HepG2 (cell line): ENCODE measurements at places on chromosomes 12 and 14. TPM values are rescaled to one million over a fixed set of nuclear protein-coding genes. Genes with fewer than 3 reads are reported as not detected.

DNA sequence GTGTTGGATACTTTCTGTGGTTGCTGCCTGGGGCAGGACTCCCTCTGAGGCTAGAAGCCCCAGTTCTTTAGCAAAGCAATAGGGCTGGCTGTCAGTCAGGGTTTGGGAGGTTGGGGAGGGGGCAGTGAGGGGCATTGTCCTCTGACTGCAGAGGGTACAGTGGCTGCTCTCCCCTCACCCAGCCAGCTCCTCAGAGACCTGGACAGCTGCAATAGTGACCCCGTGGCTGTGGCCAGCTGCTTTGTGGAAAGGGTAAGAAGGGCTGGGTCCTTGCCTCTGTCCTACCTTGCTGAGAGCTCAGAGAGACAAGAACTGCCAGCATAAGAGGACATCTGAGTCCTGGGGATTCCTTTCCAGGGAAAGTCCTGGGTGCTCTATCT is 25.8 kb downstream of the PLEKHG3 start:
- DNase-seq: no peak

DNA sequence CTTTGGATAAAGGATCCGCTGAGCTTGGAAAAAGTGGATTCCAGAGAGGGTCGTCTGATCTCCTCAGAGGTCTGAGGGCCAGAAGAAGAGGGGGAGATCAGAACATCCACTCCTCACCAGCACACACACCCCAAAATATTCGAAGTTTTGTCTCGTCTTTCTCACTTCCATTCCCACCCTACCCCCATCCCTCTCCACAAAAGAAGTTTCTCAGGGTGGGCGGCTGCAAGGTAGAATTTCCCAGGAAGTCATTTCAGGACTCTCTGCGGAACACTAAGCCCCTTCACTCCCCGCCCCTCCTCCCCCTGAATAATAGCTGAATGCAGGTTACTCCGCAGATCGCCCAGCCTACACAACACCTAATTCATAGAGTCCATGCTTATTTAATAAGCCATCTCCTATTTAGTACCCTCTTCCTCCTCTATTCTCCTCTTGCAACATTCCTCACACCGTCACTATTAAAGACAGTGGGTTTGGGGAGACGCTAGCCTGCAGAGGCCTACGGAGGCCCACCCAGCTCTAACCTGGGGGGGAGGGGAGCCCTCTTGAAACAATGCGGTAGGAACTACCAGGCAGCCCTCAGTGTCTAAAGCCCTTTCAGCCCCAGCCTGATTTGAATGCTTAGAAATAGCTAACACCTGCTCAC is 649 bp upstream of the SALL2 start:
- no peak for DNase-seq

DNA sequence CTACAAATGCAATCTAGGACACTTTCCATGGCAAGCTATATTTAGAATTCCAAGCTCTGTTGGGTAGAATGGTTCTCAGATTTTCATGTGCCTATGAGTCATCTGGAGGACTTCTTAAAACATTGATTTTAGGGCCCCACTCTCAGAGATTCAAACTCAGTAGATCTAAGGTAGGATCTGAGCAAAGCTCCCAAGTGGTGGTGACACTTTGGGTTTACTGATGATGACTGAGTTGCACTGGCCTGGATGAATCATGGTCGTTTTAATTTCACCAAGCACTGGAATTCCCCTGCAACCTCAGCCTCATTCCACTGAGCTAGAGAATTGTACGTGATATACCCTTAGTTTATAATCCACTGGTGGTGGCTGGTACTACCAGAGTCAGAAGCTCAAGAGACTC is 86.5 kb downstream of the PPM1H start:
- DNase-seq: no peak

Gene ADGRD1
- total RNA-seq: 0.34 and 0.46 TPM in 2 replicates

DNA sequence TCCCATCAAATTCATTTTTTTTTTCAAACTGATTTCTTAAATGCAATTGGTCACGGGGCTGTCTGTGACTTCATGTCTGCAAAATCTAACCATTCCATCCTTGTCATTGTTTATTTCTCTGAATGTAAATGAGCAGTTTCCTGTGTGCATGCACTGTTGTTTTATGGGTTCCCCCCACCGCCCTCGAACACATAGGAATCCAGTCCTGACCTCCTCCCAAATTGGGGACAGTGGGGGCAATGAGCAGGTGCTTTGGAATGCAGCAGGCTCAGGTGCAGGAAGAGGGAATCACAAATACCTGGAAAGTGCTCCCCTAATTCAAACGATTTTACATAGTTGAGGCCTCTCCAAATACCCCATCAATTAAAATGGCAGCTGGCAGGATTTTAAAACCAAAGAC is 62.6 kb upstream of the ESRRB start:
- DNase-seq: no peak

GRCh38 chr12:106299202-106299774 is 3.2 kb upstream of the TCP11L2 start:
- no peak for DNase-seq

DNA sequence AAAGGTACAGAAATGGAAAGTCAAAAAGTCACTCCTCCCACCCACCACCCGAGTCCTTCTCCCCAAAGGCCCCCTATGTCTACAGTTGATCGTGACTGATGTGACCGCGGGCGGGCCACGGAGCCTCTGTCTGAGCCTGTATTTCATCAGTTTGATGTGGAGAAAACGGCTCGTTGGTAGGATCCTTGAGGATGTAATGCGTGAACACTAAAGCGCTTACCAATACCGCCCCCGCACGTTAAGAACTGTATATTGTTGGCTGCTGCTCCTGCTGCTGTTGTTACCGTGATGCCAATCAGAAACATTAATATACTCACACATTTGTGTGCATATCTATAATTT is 24.6 kb upstream of the UBC start:
- peak; percentile 78 for DNase-seq

DNA sequence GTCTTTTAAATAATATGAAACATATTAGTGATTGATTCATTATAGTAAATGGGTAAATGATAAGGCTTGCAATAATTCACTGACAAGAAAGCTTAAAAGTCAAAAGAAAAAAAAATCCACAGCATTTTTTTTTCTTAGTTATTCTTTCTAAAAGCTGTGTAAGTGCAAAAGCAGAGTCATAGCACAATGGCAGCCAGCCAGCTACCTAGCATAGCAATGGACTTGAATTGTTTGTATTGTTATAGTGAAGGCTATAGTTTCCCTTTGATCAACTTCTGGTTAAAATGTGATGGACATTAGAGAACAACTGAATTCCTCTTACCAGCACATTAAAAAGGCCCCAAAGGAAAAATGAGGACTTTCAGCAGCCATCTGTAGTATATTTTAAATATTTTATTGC is 232.1 kb downstream of the NAV3 start:
- DNase-seq: peak; percentile 2

DNA sequence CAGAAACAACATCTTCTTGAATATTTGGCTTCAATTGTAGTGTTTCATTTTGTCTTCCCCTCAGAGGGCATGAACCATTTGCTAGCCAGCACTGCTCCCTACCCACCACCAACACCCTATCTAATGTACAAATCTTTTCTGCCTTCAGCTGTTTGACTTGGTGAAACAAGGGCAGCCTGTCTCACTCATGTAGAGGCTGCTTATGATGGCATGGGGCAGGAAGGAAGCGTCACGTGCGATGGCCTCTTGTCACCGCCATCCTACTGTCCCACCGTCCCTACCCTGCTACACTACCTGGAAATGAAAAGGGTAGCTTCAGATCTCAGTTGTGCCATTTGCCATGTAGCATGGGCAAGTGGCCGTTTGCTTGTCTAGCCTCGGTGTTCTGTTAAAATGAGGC is 29.9 kb upstream of the LRTM2 start:
- no peak for DNase-seq

DNA sequence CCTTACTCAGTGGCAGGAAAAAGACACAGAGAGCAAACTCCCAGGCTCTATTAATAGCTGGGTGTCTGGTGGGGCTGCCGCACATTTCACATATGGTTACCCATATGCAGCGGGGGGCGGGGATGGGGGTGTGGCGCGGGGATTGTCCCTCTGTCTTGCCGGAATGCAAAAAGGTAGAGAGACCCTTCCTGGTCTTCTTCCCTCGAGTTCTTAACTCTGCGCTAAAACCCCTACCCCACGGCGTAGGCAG is 1.7 kb downstream of the PRMT8 start:
- DNase-seq: no peak

DNA sequence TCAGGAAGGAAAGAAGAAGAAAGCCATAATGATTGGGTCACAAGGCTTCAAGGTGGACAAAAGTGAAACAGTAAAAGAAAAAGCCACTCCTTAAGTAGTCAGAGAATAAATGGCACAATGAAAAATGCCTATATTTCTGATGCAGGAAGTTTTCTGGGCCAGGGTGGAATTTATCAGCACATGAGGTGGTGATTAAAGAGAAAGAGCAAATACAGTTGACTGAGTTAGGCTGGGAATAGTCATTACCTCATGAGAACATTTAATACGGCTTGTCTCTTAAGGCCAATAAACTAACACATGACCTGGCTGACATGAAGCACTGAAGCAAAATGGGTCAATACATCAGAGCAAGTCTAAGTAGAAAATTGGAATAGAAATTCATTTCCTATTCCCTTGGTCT is 499.7 kb downstream of the TMTC2 start:
- no peak for DNase-seq

DNA sequence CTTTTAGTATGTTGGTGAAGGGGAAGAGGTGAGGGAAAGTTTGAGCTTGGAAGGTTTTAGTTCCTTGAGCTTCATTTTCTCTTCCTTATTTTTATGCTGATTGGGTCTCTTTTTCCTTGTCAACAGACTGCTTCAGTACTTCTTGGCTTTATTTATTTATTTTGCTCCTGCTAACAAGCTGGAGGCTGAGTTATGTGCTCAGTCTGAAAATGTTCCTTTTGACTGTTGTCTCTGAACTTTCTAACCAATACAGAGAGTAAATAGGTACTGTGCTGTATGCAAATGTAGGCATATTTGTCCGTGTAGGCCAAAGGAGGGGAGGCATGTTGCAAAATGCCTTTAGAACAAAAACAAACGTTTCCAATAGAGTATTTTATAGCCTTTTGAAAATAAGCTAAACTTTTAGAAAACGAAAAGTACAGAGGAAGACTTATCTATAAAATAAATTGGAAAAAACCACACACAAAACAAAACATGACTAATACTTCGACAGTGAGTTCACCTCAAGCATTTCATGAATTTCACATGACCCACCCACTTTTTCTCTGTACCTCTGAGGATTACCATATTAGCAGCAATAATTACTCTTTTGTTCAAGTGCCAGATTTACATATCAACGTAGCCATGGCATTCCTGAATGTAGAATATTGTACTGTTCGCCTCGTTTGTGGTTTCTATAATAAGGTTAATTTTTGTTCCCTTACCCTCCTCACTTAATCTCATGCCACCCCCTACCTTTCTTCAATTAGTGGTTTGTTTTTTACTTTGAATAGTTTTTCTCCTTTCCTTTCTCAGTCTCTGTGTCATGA is 4.7 kb upstream of the CREBL2 start:
- peak; percentile 32 for DNase-seq
